Activated CD4-positive, CD25-positive, alpha-beta regulatory T cell treated with anti-CD3 and anti-CD28 coated beads, Interleukin-2, amount 50 U/mL, for 16 hours (primary cell): ENCODE measurements at places on chromosomes 1 and 21.

DNA sequence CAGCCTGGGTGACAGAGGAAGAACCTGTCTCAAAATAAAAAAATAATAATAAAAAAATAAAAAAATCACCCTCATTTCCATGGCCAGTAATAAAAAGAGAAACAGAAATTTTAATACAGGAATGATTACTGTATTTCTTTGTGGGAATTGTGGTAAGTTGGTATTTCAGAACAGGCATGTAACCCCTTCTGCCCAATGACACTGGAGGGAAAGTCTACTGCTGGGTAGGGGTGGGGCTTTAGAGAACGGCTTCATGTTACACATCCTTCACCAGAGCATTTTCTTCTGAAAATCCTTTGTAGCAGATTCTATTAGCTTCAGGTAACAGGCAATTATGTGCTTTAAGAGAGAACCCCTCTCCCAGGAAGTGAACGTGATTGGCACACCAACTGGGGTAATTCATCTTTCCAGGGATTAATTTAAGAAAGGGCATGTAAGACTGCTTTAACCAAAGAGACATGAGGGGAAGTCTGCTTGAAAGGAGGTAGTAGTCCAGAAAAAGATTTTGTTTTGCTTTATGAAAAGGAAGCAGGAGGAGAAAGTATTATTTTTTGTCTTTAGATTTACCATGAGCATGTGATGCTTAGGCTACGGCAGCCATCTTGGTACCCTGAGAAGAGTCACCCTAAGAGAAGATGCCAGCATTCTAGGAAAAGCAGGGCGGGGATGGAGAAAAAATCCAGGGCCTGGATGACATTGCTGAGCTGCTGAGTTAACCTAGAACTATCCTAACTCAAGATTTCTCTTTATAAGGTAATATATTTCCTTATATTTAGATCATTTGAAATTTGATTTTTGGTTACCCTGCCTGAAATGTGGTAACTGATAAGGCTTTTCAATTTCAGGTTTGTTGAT lies 57.7 kb upstream of the DPT start:
- DNase-seq = no peak

GRCh38 chr1:26936823-26937222 lies 15.3 kb downstream of the NUDC start:
- DNase-seq = no peak

DNA sequence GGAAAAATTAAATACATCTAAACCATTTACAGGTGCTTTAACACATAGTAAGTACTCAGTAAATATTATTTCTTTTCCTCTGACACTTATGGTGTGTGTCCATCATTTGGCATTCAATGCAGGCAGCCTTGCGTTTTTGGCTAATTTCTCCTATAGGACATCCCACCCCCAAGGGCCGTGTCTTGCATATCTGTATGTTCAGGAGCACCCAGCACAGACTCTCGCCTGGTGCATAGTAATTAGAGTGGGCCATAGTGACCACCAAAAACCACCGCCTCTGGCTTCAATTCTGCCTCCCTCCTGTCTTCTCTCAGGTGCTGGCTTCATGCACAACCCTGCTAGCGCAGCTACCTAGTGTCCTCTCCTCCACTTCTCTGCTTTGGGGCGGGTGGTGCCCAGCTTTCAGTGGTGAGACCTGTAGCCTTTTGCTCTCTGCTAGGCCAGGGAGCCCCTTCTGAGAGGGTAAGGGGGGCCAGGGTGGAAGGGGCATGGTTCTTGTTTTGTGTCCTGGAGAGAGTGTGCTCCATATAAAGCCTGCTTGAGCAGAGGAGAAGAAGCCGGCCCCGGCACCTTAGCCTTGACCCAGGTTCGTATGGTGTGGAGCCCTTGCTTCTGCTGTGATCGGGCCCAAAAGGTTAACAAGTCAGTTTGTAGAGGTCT lies 33.4 kb downstream of the BATF3 start:
- no peak for DNase-seq

DNA sequence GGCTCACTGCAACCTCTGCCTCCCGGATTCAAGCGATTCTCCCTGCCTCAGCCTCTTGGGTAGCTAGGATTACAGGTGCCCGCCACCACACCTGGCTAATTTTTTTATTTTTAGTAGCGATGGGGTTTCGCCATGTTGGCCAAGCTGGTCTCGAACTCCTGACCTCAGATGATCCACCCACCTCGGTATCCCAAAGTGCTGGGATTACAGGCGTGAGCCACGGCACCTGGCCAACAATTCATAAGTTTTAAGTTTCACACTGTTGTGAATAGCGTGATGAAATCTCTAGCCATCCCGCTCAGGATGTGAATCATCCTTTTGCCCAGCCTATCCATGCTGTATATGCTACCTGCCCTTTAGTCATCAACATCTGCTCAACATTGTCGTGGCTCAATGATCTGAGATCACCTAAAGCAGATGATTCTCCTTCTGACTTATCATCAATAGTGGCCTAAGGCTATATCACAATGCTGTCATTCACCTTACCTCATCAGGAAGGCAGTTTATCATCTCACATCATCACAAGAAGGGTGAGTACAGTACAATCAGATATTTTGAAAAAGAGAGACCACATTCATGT lies 2.6 kb downstream of the PFDN2 start:
- DNase-seq = no peak
